ENCODE measurements at places on chromosomes 12 and 14. TPM values are rescaled to one million over a fixed set of nuclear protein-coding genes. Genes with fewer than 3 reads are reported as not detected.
A peak's percentile ranks its signal among the peaks of the same experiment; 100 is the strongest.

GRCh38 chr12:5399266-5399665 lies 32.6 kb upstream of the NTF3 start:
- no peak for DNase-seq

DNA sequence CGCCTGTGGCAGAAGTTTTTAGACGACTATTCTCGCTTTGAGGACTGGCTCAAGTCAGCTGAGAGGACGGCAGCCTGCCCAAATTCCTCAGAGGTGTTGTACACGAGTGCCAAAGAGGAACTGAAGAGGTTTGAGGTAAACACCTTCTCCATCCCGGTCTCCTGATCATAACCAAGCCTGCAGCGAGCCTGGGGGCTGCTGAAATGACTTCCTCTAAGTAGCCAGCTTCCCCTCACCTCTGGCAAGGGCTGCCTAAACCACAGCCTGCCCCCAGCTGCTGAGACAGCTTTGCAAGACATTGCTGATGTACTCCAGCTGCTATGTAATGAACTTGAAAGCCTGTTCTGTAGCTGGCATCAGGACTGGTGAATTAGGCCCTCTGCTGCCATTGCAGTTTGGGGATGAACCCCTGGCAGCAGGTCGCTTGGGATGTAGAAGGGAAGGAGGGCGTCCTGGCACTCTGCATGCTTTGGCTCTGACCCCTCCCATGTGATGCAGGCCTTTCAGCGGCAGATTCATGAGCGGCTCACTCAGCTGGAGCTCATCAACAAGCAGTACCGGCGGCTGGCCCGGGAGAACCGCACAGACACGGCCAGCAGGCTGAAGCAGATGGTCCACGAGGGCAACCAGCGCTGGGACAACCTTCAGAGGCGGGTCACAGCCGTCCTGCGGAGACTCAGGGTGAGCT lies 84.6 kb downstream of the ESR2 start:
- DNase-seq, result no peak

GRCh38 chr14:104550861-104551728 lies 28.5 kb upstream of the C14orf180 start:
- DNase-seq, result no peak

The BEST3 gene
- total RNA-seq, result 1.0 TPM

The CEP170B gene
- 30.3 TPM for total RNA-seq

DNA sequence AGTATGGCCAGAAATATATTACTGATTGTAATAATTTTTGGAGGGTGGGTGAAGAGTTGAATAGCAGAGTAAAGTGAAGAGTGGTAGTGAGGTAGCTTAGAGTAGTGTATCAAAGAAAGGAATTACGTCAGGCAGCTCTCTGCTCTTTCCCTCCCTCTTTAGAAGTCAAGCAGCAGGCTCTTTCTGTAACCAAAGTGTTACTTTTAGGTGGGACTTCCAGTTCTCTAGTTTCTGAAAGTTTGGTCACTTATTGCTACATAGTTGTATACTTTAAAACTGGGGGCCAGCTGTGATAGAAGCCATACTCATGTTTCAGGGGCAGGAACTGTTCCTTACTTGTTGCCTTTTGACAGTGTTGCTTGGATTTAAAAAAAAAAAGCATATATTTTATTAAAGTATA lies 30.6 kb downstream of the ATF7IP start:
- no peak for DNase-seq

The C12orf42 gene
- total RNA-seq, result not detected

DNA sequence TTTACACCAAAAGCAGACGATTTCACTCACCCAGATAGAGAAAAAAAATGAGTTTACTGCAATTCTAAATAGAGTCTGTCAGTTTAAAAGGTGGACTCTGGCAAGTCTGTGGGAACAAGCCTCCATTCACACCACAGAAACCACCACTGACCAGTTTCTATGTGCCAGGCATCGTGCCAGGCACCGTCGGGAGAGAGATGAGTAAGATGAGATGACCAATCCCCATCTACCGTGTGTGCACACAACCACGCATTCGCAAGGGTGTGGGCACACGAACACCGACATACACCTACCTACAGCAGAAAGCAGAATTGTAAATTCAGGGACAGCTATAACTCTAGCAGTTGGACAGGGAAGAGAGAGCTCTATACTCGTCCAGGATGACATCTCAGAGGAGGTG lies 58.3 kb downstream of the PRIMA1 start:
- DNase-seq, result no peak

GRCh38 chr14:106417224-106418049 lies 891.1 kb downstream of the TMEM121 start:
- DNase-seq, result peak; percentile 5

The EFS gene
- not detected for total RNA-seq

The RCOR1 gene
- total RNA-seq, result 14.1 TPM

DNA sequence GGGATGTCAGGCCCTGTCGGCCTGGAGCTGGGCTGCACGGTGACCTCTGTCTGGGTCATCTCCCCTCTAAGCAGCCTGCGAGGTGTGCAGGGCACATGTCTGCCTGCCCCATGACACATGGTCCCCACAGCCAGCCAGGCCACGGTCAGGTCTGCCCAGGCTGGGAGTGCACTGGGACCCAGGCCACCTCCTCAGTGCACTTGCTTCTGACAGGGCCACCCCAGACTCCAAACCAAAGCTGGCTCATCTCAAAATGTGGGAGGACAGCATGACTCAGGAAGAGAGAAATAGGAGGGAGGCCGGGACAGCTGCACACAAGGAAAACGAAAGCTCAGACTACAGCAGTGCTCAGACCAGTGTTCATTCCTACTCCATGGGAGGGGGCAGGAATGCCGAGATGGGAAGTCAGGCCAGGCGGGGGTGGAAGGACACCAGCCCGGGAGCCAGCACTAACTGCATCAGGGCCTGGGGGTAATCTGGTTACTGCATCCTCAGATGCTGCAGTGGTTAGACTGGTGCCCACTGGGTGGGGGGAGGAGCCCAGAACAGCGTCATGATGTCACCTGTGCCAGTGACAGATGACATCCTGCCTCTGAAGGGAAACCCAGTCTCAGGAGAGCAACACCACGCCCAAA lies 4.0 kb downstream of the P2RX2 start:
- DNase-seq, result peak; percentile 88
